ENCODE measurements at places on chromosomes 3 and 15.

GRCh38 chr15:57866149-57866736 is 159.7 kb downstream of the POLR2M start:
- peak; percentile 66 for DNase-seq

DNA sequence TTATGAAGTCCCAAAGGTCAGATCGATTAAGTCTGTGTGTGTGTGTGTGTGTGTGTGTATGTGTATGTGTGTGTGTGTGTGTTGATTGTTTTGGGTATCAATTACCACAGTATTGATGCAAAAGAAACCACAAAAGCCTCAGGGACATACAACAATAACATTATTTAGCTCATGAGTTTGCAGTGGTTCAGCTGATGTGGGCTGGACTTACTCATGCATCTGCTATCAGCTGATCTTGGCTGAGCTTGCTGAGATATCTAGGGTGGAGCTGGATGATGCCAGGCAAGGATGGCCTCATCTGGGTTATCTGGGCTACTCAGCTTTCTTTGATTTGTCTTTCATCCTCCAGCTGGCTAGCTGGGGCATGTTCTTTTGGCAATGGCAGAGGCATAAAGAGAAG is 82.4 kb upstream of the PRR23C start:
- peak; percentile 28 for DNase-seq

GRCh38 chr3:142586803-142587406 is 8.4 kb upstream of the ATR start:
- DNase-seq, result peak; percentile 89

- peak; percentile 85 for DNase-seq
Measured at GRCh38 chr3:125140011-125140817, 72.3 kb downstream of the SLC12A8 start.

GRCh38 chr3:42129014-42129953 is 38.1 kb downstream of the TRAK1 start:
- no peak for DNase-seq

- DNase-seq, result peak; percentile 8
Measured at GRCh38 chr3:139718415-139718814, 40.6 kb upstream of the NMNAT3 start.

- DNase-seq, result no peak
Measured at GRCh38 chr15:42691308-42691707, 45.6 kb downstream of the CDAN1 start.

GRCh38 chr15:33066584-33066983 is 127.9 kb downstream of the FMN1 start:
- DNase-seq, result no peak

DNA sequence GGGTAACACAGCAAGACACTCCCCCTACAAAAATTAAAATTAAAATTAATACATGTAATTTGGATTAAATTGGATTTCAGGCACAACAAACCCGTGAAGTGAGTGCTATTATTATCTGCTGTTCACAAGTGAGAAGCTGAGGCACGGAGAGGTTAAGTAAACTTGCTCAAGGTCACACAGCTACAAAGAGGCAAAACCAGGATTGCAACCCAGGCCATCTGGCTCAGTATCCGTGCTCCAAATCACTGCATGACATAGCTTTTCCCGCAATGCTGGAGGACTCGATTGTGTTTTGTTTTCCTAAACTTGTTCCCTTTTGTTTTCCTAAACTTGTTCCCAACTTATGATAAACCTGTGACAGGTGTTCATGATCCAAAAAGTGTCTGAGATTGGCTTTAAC is 19.9 kb upstream of the C15orf39 start:
- DNase-seq, result no peak

- no peak for DNase-seq
Measured at GRCh38 chr3:54427501-54427900, 305.1 kb downstream of the CACNA2D3 start.

DNA sequence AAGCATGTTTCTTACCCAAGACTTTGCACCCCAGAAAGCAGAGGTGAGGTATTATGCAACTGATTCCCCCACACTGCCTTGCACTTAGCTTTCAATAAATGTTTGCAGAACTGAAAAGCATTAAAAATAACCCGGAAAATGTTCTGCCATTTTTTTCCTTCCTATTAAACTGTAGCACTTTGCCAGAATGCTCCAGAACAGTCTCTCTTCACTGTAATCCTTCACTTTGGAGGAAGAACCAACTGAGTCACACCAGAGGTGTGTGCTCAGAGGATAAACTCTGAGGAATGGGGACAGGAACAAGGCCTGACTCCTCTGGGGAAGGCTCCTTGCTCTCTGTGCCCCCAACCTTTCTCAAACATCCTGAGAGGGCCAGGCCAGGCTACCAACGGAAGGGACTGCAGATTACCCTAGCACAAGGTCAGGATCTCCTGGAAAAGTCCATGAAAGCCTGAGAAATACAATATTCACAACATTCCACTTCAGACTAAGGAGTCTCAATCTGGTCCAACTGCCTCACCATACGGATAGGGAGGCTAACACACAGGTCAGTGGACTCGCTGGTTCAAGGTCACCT is 19.0 kb downstream of the ANP32A start:
- DNase-seq, result no peak

DNA sequence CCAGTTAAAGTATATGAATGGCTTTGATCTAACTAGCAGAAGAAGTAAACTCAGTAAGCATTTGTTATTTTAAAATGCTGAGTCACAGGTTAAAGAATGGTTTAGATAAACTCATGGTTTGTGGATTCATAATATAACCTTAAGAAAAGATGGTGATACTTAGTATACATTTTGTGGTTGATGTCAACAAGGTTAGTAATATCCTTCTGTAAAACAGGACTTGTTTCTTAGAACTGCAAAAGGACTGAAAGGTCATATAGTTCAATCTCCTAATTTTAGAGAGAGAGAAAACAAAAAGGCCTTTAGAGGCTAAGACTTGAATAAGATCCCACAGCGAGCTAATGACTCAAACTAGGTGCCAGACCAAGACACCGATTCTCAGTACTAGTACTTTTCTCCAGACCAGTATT is 50.0 kb downstream of the STRIT1 start:
- DNase-seq, result peak; percentile 22

DNA sequence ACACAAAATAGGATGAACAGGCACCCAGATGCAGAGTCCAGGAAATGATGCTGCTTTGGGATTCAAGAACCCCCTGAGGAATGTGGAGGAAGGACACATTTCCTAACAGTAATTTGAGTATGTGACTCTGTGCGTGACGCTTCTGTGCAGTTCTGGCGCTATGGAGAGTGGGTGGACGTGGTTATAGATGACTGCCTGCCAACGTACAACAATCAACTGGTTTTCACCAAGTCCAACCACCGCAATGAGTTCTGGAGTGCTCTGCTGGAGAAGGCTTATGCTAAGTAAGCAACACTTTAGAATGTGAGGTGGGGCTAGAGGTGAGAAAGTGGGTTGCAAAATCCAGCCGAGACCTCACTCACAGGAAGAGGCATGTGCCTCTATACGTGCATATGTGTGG is 28.3 kb downstream of the CAPN3 start:
- DNase-seq, result no peak

- DNase-seq, result peak; percentile 45
Measured at GRCh38 chr15:70559265-70560239, 203.8 kb downstream of the UACA start.
